Keratinocyte (primary cell): ENCODE measurements at places on chromosomes 4 and X. TPM values are rescaled to one million over a fixed set of nuclear protein-coding genes. Genes with fewer than 3 reads are reported as not detected.

DNA sequence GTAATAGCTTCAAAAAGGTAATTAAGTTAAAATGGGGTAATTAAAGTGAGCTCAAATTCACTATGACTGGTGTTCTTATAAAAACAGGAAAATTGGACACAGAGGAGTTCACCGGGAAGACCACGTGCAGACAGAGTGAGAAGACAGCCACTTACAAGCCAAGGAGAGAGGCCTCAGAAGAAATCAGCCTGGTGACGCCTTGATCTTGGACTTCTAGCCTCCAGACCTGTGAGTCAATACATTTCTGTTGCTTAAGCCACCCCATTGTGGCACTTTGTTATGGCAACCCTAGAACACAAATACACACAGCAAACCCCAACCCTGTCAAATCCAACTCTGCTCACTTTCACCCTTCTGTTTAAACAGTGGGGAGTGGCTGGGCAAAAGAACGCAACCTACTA, 4.1 kb upstream of the CD38 start:
- peaks cover 4% of the 10 kb centered on the region for H3K4me1 ChIP-seq
- no peak overlapping the region for H3K4me3 ChIP-seq
- no peak overlapping the region for H3K27ac ChIP-seq

DNA sequence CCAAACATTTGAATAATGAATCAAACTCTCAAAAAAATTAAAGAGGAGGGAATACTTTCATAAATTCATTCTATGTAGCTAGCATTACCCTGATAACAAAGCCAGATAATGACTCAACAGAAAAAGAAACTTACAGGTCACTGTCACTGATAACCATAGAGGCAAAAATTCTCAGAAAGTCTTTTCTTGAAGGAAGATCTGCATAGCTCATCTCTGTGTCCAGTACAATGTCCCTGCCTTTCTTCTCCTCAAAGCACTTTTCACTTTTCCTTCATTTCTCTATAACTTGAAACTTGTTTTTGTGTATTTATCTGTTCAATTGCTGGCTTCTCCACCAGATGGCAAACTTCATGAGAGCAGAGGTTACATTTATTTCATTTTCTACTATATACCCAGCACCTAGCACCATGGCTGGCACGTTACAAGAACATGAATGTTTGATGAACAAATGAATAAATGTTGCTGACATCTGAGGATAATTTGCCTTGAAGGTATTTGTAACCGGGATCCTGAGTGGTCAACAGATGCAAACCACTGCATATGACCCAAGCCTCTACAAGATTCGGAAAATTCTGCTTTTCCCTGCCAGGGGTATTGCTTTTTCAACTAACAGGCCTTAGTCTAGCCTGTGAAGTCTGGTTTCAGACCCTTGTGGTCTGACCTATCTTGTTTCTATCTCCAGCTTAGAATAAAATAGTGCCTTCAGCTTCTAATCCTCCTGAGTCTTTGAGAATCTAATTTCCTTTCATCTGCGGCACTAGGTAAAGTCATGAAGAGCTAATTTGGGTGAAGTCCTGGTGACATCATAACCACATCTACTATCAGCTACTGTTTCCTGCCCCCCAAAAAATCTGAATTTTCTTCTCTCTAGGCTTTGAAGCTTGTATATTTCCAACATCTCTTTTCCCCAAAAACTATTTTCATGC, 52.5 kb upstream of the ANTXR2 start:
- peaks cover 48% of the 10 kb centered on the region for H3K4me1 ChIP-seq
- no peak for DNase-seq
- no peaks in the 10 kb centered on the region for H3K36me3 ChIP-seq
- no peaks in the 10 kb centered on the region for H3K27me3 ChIP-seq

DNA sequence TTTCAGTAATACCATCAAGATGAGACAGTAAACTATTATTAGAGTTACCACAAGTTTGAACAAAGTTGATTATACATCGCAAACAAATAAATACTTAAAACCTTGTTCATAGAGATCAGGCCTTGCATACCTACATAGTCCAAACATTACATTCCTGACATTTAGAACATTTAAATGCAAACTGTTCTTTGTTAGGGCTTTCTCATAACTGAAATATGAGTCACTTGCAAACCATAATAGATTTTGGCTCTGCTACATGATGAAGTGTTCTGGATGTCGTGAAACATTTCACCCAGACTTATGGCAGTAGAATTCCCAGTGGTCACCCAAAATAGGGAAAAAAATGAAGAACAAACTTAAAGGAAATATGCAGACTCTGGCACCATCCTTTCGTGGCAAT, 75.0 kb downstream of the FAT4 start:
- no peak overlapping the region for H3K4me3 ChIP-seq
- no peaks in the 10 kb centered on the region for H3K27me3 ChIP-seq
- H3K27ac ChIP-seq, result peak overlapping the region; percentile 61

DNA sequence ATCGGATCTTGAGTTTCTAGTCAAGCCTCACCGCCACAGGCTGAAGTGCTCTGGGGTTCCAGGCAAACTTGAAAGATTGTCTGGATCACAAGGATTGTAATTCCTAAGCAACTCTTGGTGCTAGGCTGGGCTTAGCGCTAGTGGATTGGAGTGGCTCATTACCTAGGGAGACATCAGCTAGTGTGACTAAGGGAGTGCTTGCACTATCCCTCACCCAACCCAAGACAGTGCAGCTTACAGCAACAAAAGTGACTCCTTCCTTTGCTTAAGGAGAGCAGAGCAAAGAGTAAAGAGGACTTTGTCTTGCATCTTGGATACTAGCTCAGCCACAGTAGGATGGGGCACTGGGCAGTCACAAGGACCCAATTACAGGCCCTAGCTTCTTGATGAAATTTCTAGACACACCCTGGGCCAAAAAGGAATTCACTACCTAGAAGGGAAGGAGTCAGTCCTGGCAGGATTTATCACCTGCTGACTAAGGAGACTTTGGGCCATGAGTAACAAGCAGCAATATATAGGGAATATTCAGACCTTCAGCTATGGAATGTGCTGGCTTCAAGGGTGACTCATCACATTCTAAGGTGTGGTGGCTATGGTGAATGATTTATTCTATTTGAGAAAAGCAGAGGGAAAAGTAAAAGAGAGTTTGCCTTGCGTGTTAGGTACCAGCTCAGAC, 1212.4 kb downstream of the PCDH18 start:
- no peaks in the 10 kb centered on the region for H3K27me3 ChIP-seq
- peak overlapping the region; percentile 72 for H3K27ac ChIP-seq
- no peaks in the 10 kb centered on the region for H3K36me3 ChIP-seq
- H3K4me1 ChIP-seq, result peaks cover 18% of the 10 kb centered on the region

DNA sequence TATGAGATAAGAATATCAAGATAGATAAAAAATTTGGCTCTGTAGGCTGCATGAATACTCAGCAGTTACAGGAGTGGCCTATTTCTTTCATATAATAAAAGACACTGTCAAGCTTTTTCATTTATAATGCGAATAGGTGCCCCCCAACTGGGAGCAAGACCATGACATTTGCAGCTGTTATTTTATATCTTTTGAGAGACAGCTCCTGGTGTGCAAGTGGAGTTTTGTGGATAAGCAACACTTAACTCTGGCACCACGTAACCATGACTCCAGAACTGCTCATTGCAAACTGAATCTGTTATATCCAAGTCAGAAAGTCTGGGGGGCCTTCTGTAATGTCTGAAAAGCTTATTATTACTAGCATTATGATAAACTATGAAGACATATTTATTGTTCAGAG, 1372.4 kb downstream of the C4orf33 start:
- H3K27ac ChIP-seq, result no peak overlapping the region
- H3K36me3 ChIP-seq, result no peaks in the 10 kb centered on the region
- no peak overlapping the region for H3K4me3 ChIP-seq
- H3K27me3 ChIP-seq, result no peaks in the 10 kb centered on the region
- DNase-seq, result no peak

- no peak overlapping the region for H3K4me3 ChIP-seq
- H3K36me3 ChIP-seq, result no peaks in the 10 kb centered on the region
- no peaks in the 10 kb centered on the region for H3K4me1 ChIP-seq
- DNase-seq, result no peak
Observed at GRCh38 chr4:169803413-169803812, 45.7 kb upstream of the HPF1 start.

DNA sequence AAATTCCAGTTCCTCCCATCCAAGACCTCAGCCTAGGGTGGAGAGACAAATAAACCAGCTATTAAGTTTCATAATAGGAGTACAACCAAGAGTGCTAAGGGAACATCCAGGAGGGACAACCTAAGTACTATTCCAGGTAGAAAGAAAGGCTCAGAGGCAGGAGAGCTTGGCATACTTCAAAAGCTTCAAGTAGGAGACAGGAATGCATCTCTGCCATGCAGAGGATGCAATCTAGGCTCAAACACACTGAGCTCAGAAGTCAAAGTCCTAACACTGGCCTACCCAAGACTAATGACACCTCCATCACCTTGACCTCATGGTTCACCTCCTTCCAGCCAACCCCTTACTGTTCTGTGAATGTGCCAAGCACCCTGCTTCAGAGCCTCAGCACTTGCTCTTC, 8.1 kb downstream of the WDFY3 start:
- H3K36me3 ChIP-seq, result no peaks in the 10 kb centered on the region
- no peak overlapping the region for H3K27ac ChIP-seq

- no peaks in the 10 kb centered on the region for H3K4me1 ChIP-seq
- no peak overlapping the region for H3K27ac ChIP-seq
- no peaks in the 10 kb centered on the region for H3K27me3 ChIP-seq
- H3K36me3 ChIP-seq, result no peaks in the 10 kb centered on the region
Observed at GRCh38 chrX:7996414-7996813, 69.2 kb upstream of the PNPLA4 start.

The NHS gene
- 3.6 to 5.4 TPM (median 3.7 TPM) in 3 replicates for polyA plus RNA-seq

DNA sequence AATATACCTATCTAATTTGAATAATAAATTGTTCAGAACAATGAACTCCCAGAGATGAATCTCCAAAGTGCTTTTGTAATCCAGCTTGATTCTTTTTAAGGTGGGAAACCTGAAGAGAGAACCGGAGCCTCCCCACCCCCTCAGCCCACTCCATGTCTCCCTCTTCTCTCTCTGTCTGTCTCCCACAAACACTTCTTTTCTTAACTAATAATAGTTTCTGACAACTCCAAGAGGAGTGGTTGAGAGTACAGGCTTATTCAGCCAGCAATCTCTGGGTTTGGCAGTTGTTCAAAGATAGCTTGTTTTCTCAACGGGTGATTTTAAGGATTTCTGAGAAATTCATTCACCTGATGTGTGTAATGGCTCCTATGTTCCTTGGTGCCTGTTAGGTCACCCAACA, 23.4 kb downstream of the PPP4R3C start:
- H3K36me3 ChIP-seq, result no peaks in the 10 kb centered on the region
- no peaks in the 10 kb centered on the region for H3K27me3 ChIP-seq
- no peak for DNase-seq
- H3K27ac ChIP-seq, result no peak overlapping the region
- no peaks in the 10 kb centered on the region for H3K4me1 ChIP-seq
